Esophagus (tissue), 2 donors: ENCODE measurements at places on chromosomes 5 and 9. TPM values are rescaled to one million over a fixed set of nuclear protein-coding genes. Genes with fewer than 3 reads are reported as not detected.

The FCN2 gene
- 0.16 TPM for polyA plus RNA-seq

The GABRA6 gene
- polyA plus RNA-seq: not detected

The FLT4 gene
- 2.8 TPM for polyA plus RNA-seq

The RNF44 gene
- 24.0 TPM for polyA plus RNA-seq

The NR2F1-AS1 gene
- 3.2 TPM for polyA plus RNA-seq

The IFNA13 gene
- polyA plus RNA-seq: not detected

The OLFML2A gene
- polyA plus RNA-seq: 3.7 TPM

The HAVCR1 gene
- not detected for polyA plus RNA-seq

The SH3TC2 gene
- polyA plus RNA-seq: 5.1 TPM

The PCDHB10 gene
- polyA plus RNA-seq: 0.10 TPM

The NRARP gene
- 1.6 TPM for polyA plus RNA-seq

The IL3 gene
- polyA plus RNA-seq: not detected

The ZFP2 gene
- polyA plus RNA-seq: 0.52 TPM

The THBS4 gene
- polyA plus RNA-seq: 0.71 TPM

The RELL2 gene
- polyA plus RNA-seq: 6.3 TPM

The HSPB3 gene
- polyA plus RNA-seq: 3.2 TPM

The MLLT3 gene
- polyA plus RNA-seq: 5.0 TPM

The SVEP1 gene
- polyA plus RNA-seq: 0.18 TPM

The CAMK4 gene
- 0.53 TPM for polyA plus RNA-seq

The NCS1 gene
- 16.4 TPM for polyA plus RNA-seq

The SPATA9 gene
- polyA plus RNA-seq: not detected

The PCDHGA9 gene
- 0.83 TPM for polyA plus RNA-seq

The TSSK1B gene
- 0.20 TPM for polyA plus RNA-seq

The CCL28 gene
- 3.9 TPM for polyA plus RNA-seq

The ARID3C gene
- not detected for polyA plus RNA-seq

The FAM221B gene
- polyA plus RNA-seq: not detected

The RORB gene
- 0.04 TPM for polyA plus RNA-seq
